ENCODE measurements at places on chromosomes 2 and 18.

DNA sequence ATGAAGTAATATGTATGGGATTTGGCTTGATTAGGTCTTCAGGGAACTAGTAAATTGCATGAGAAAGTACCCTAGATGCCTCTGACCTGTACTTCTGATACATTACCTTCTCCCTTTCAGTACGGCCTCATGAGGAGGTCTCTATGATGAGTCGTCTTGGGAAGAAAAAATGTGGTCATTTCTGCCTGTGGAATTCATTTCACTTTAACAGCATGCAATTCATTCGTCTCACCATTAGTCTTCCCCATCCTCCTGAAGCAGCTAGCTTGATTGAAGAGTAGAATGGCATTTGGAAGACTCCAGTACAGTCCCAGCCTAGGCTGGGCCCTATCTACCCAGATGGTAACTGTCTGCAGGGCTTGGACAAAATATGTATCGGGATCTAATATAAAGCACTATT, 52.2 kb downstream of the TMX3 start:
- DNase-seq, result no peak

DNA sequence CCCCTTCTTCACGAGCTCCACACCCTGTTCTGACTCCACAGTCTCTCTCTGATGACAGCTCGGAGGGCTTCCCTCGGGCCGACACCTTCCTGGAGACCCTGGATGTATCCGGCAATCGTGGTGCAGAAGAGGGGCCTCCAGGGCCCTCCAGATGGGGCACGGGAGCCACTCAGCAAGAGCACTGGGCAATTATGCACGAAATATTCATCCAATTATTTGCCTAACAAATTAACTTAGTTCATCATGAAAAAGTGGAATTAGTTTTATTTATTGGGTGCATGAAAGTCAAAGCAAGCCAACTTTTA, 277.3 kb upstream of the HDAC4 start:
- DNase-seq, result no peak

- no peak for DNase-seq
These were observed 5.3 kb upstream of the SLC20A1 start for GRCh38 chr2:112640467-112640799.

DNA sequence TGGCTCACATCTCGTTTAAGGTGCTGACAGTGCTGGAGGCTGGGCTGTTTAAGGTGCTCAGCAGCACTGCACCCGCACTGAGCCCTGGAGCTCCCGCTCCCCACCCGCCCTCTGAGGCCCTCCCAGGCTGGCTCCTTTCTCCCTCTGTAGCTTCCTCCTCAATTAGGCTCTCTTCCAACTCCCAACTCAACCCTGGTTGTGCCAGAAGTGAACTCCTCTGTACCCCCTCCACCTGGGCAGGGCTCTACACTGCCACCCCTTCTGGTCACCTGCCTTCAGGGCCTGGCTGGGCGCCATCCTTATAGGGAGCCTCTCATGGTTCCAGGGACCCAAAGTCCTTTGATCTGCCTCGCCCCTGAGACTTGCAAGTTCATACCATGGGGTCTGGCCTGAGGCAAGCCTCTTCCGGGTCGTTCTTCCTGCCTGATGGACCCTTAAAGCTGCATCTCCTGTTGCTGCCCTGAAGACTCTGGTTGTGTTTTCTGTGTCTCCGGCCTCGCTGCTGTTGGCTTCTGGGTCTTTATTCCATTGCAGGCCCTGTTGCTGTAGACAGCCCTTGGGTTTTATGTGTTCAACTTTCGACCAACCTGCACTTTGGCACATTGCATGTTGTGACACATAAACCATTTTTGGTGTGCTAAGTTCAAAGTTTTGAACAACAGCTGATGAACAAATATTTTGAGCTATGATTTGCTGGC, 199.6 kb downstream of the LDLRAD4 start:
- no peak for DNase-seq

GRCh38 chr2:25957743-25958142, 24.6 kb downstream of the KIF3C start:
- DNase-seq, result no peak

- DNase-seq, result no peak
These were observed 167.7 kb downstream of the VAPA start for GRCh38 chr18:10081492-10081891.

- DNase-seq, result no peak
These were observed 43.4 kb downstream of the BCL2L11 start for GRCh38 chr2:111164078-111164477.

DNA sequence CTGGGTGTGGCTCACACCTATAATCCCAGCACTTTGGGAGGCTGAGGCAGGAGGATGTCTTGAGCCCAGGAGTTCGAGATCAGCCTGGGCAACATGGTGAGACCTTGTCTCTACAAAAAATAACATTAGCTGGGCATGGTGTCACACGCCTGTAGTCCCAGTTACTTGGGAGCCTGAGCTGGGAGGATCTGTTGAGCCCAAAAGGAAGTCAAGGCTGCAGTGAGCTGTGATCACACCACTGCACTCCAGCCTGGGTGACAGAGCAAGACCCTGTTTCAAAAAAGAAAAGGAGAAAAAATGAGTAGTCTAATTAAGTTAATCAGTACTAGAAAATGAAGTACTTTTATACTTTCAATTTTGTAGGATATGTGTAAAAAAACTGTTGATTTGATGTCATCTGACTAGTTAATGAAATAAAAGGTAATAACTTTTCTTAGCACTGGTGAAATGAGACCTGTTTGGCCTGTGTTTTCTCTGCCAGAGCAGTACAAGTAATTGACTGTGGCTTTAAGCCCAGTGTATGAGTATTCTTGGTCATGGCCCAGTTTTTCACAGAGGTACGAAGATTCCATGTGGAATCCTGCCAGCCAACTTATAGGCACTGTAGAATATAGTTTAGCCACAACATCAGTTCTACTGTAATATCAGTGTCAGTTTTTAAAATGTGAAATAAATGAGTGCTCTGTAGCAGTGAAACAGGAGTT, 35.8 kb downstream of the MFSD6 start:
- no peak for DNase-seq

GRCh38 chr2:199985625-199986207, 30.3 kb downstream of the MAIP1 start:
- DNase-seq, result peak; percentile 82

Measured in activated naive CD4-positive, alpha-beta T cell treated with anti-CD3 and anti-CD28 coated beads for 36 hours (primary cell).